Renal cortical epithelial cell (primary cell): ENCODE measurements at places on chromosomes 2 and 18.

- no peak for DNase-seq
Observed at GRCh38 chr2:204687776-204688175, 142.5 kb downstream of the PARD3B start.

- peak; percentile 83 for DNase-seq
Observed at GRCh38 chr2:41101281-41101680, 649.4 kb upstream of the SLC8A1 start.

- DNase-seq, result no peak
Observed at GRCh38 chr2:86793752-86794151, 3.0 kb upstream of the CD8A start.

GRCh38 chr2:12579018-12579417 lies 137.7 kb upstream of the TRIB2 start:
- DNase-seq, result peak; percentile 15

GRCh38 chr2:29829841-29830240 lies 91.5 kb downstream of the ALK start:
- no peak for DNase-seq

GRCh38 chr2:68390586-68390985 lies 25.5 kb downstream of the PLEK start:
- no peak for DNase-seq

- peak; percentile 9 for DNase-seq
Observed at GRCh38 chr2:58449286-58450010, 208.3 kb upstream of the FANCL start.

DNA sequence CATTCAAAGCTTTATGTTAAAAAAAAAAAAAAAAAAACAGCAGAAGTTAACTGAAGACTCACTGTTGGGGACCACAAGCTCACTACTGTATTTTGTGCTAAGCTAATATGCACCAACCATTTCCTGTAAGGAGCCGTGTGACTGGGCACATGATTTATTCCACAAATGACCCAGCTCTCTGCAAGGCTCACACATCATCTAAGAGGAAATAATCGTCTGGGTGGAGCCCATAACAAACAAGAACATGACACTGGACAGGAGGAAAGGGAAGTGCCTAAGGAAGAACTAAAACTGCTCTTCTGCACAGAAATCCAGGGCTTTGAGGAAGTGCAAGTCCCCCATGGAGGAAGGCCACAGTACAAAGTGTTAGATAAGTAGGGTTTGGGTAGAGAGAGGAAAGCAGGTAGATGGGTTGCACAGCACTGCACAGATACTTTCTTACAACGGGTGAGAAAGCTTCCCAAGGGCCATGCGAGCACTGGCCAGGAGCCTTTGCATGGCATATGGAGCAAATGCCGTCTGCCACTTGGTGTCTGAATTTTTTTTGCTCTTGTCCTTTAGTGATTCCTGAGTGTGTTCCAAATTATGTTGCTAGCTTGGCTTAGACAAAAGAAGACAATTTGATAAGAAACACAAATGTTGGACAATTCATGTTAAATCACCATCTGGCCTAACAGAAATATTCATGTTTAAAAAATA lies 24.4 kb downstream of the NFE2L2 start:
- peak; percentile 74 for DNase-seq

DNA sequence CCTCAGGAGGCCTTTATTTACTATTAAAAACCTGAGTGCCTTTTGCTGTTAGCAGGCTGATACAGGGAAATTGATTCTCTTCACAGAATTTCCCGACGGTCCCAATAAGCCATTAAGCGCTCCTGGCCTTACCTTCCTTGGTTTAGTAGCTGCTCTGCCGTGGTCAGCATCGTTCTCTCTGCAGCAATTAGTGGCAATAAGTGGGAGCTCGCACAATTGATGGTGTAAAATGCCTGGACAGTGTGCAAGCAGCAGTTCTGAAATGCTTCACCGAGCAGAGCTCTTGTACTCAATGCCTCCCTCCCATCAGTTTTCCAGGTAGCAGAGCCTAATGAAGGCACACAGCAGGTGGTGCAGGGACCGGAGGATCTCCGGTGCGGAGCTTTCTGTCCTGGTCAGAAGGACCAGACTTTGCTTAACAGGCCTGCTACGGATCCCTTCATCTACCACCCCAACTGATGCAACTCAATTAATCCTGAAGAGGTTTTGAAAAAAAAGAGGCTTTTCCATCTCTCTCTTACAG lies 1.1 kb upstream of the LINC00305 start:
- DNase-seq, result no peak

GRCh38 chr18:57197261-57197660 lies 50.4 kb downstream of the BOD1L2 start:
- no peak for DNase-seq

DNA sequence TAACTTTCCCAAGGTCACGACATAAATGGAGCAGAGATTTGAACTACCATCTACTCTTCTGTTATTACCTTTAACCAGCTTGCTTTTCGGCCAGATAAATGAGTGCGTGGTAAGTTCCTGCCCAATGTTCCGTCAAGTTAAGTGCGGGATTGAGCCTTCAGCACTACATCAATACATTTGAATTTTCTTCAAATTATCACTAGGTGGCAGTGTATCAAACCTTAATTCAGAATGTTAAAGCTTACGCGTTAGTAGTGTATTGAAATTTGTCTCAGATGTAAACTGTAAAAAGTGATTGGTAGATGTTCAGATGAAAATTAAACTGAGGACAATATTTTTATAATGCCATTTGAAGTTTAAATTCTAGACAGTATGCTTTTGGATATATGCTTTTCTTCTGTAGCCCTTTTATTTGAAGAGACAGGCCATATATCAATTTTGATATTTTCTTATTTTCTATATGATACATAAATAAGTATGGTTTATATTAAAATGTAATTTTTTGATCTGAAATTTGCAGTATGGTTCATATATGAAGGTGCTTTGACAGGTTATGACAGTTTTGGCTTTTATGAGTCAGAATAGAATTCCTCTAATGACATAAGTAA lies 681.3 kb downstream of the ADCYAP1 start:
- peak; percentile 68 for DNase-seq

- DNase-seq, result peak; percentile 87
Observed at GRCh38 chr2:176419591-176420071, 150.4 kb downstream of the MTX2 start.

DNA sequence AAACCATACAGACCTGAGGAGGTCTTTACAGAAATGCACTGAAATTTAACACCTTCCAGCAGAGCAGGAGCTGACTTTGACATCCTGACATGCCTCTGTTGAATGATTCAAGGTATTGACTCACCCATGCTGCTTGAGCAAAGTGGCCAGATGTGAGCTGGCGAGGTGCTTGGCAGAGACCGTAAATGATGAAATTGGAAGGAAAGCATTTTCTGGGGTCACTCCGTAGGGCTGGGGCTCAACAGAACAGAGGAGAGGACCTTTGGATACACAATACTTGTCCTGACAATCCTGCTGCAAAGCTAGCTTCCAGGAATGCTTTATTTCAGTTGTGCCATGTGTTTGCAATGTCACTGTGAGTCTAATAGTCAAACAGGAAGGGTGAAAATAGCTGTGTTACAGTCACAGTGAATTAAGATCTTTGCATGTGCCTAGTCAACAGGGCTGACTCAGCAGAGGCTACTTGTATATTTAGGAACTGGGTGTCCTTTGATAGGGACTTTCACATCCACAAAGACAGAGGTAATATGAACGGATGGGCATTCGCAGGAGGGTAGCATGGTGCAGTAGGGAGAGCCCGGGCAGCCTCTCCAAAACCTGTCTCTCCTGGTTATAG lies 31.6 kb upstream of the NCK2 start:
- DNase-seq, result peak; percentile 46

DNA sequence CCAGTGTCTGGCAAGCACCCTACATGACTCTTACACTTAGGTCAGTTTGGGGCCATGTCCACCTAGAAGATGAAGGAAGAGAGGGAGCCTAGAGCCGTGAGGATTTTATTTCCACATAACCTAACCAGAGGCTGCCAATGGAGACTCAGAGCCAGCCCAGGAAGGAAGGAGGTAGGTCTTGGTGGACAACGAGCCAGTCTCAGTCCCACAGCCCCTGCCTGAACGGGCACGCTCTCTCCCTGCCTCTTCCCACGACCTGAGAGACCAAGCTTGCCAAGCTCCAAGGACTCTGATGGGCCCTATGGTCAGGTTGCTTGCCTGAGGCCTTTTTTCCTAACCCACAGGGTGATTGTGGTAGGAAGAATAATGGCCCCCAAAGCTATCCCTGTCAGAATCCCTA lies 188.4 kb downstream of the TFCP2L1 start:
- DNase-seq, result no peak

- DNase-seq, result peak; percentile 97
Observed at GRCh38 chr2:172442072-172442895, 14.9 kb downstream of the ITGA6 start.

- no peak for DNase-seq
Observed at GRCh38 chr2:212477571-212477970, 61.0 kb downstream of the ERBB4 start.

DNA sequence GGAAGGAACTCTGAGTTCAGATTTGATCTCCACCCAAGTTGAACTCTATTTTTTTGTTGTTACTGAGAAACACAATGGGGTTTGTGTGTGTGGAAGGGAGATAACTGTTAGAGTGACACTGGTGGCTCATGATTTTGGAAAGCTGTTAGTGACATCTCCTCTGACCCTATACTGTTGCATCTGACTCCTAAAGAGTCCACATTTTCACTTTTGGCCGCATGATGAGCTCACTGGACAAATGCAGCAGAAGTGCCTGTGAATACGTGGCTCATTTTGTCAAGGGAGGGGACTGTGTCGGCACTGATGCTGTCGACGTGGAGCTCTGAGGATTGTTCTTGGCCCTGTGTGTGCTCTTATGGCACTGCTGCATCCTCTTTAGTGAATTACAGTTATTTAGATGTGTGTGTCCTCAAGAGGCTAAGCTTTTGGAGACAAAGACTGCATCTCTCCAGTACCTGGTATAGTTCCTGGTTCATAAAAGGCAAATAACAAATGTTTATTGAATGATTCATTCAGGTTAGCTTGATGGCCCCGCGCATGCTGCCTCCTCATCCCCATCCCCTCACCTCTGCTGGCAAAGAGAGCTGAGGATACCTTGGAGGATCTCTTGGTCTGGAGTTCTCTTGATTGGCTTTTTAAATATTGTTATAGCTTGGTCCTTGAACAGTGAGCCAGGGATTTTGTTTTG lies 135.4 kb downstream of the PHLPP1 start:
- DNase-seq, result no peak

- DNase-seq, result no peak
Observed at GRCh38 chr18:40984856-40985255, 970.2 kb upstream of the PIK3C3 start.

DNA sequence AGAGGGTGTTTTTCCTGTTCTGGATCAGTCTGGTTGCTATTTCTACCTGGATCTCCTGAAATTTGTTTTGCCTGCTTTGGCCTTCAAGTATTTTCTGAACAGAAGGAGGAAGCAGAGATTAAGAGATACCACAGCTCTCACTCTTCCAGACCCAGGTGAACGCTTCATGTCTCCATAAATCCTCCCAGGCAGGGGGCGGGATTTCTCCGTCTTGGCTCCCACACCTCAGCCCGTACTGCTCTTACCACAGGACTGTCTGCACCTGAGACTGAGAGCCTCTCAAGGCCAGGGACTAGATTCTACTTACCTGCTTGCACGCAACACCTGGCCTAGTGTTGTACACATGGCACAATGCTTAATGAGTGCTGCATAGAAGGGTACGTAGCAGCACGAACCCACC lies 59.9 kb upstream of the LRPPRC start:
- DNase-seq, result no peak

GRCh38 chr2:180061085-180061484 lies 54.0 kb upstream of the CWC22 start:
- no peak for DNase-seq

DNA sequence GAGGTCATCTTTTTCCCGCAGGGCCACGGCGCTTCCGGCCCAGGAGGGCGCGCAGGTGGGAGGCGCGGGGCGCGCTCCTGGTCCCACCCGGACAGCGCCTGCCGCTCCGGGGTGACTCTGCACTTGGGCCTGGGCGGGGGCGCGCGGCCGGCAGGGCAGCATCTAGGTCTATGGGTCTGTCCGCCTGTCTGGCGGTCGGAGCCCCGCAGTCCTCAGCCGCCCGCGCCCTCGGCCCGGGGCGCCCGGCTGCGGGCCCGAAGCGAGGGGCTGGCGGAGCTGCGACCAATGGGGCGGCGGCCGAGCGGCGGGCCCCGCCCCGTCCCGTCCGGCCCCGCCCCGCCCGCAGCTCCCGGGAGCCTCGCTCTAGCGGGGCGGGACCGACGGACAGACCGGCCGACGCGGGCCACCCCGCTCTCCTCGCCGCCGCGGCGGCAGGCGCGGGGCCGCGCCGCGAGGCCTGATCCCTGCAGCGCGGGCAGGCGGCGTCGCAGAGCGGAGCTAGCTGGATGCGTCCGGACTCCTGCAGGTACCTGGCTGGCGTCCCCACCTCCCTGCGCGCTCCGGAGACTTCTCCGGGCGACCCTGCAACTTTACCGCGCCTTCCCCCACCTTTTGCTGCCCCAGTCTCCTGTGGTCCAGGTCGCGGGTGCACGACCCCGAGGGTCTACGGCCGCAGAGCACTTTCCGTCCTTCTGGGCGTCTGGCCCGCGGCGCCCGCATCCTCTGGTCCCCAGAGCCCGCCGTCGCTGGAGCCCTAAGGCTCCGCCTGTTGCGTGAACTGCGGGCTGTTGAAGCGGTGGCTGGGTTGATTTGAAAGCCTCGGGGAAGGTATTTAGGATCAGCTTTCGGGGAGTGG lies at the start of gene KCNS3:
TSS of gene KCNS3 (plus strand) at position 387 of the 856 bp plus-strand sequence. CDS start 52,342 bp downstream, outside the sequence.
- no peak for DNase-seq

DNA sequence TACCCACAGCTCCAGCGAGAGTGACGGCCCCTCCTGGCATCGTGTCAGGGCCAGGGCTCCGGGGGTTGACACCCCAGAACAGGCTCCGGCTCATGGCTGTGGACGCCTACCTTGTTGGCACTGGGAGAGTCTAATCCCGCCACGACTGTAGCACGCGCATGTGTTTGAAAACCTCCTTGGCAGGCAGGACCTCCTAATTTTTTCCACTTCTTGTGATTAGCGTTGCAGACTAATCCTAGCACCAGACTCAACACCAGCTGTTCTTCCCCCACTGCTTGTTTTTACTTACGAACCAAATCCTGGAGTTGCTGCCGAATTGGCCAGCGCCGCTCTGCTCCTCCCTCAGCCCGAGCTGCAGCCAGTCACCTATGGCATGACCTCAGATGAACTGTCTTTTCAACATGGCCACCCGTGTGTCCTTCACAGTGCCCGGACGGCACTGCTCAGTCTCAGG lies 110.7 kb downstream of the KLHL29 start:
- no peak for DNase-seq

GRCh38 chr2:708667-709066 lies 31.5 kb upstream of the TMEM18 start:
- no peak for DNase-seq

- DNase-seq, result no peak
Observed at GRCh38 chr2:66948234-66948633, 448.9 kb upstream of the ETAA1 start.

DNA sequence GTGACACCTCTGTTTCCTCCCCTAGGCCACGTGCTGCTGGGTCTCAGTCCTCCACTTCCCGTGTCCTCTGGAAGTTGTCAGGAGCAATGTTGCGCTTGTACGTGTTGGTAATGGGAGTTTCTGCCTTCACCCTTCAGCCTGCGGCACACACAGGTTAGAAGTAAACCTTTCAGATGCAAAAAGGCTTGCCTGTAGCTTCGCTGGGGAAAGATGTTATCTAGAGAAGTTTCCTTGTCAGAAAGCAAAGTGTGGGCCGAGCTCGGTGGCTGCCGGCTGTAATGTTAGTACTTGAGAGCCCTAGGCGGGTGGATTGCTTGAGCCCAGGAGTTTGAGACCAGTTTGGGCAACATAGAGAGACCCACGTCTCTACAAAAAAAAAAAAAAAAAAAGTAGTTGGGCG lies 16.7 kb downstream of the IL1R2 start:
- no peak for DNase-seq
